ENCODE measurements at places on chromosomes 12 and 14.

GRCh38 chr12:104741077-104741476, 217.0 kb downstream of the SLC41A2 start:
- DNase-seq: no peak

DNA sequence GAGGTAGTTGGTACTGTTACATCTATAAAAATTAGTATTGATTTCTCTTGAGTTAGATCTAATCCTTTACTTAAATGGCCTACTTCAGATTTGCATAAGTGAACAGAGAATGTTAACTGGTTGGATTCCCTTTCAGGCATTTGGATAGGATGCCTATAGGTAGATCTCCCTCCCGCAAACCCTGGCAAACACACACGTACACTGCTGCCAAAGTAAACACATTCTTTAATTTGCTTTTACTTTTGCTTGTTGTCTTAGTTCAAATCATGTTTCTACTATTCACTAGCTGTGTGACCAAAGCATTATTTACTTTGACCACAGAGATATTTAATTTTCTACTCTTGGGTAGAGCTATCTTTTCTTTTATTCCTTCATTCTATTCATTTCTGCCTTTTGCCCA, 936.1 kb upstream of the FBXO33 start:
- DNase-seq: no peak

GRCh38 chr12:805022-805632, 52.7 kb downstream of the WNK1 start:
- DNase-seq: no peak

DNA sequence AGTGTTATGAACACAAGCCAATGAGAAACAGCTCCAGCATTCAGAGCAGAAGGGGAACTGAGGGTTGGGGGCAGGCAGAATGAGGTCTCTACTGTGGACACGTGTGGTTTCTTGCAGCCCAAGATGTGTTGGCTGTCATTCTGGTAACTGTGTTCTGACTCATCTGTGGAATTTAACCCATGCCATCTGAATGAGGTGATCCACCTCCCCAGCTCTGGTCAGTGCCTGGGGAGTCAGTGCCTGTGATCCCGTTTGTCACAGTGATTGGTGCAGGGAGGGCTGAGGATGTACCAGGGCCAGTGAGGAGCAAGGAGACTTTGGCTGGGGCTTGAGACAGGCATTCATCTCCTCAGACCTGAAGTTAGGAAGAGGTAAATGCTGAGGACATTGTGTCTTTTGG, 216.8 kb downstream of the MSRB3 start:
- DNase-seq: no peak

GRCh38 chr12:53344487-53344823, 8.3 kb upstream of the SP7 start:
- DNase-seq: no peak

DNA sequence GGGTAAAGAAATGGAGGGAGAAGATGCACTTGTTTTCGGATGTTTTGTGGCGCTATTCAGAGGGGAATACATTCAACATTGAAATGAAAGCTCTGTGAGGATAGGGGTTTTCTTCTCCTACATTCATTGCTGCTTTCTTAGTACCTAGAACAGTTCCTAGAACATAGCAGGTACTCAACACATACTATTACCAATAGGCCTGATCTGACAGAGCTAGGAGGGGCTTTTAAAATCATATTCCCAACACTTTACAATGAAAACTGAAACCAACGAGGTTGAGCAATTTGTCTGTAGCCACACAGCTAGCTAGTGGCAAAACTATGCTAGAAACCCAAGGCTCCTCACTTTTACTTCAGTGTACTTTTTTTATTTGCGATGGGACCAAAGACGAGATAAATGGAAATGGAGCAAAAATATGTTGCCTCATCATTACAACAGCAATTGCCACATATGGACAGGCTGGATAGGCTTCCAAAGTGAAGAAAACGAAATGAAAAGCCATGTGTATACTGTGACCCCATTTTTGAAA, 23.1 kb upstream of the IL22 start:
- DNase-seq: no peak

GRCh38 chr12:54561164-54561563, 11.8 kb downstream of the PDE1B start:
- peak; percentile 74 for DNase-seq

GRCh38 chr12:91874086-91874865, 271.4 kb downstream of the BTG1 start:
- DNase-seq: no peak

GRCh38 chr14:95345032-95345431, 25.3 kb upstream of the CLMN start:
- no peak for DNase-seq

GRCh38 chr12:106985479-106985878, 1.5 kb downstream of the MTERF2 start:
- DNase-seq: no peak

DNA sequence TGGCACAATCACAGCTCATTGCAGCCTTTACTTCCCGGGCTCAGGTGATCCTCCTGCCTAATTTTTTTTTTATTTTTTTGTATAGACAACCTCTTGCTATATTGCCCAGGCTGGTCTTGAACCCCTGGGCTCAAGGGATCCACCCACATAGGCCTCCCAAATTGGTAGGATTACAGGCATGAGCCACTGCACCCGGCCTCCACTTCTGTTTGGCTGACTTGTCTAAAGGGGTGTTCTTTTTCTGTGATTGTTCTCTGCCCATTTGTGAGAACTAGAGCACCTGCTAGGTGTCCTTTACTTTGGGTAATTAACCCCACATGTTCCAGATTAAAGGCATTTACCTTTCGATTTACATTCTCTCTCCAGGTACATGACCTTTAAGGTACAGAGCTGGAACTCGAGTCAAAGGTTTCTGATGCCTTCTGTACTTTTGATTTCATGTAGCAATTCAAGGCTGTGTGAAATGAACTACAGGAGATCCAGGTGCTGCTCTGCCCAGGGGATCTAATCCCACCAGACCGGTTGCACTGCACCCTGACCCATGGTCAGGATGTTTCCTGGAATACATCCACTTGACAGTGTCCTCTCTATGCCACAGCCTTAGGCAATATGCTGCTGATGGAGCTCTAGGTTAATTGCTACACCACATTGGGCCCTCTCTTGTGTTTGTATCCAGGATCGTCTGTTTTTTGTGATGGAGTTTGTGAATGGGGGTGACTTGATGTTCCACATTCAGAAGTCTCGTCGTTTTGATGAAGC, 163.6 kb downstream of the PRKCH start:
- DNase-seq: no peak

GRCh38 chr14:98901511-98902205, 370.3 kb downstream of the BCL11B start:
- DNase-seq: no peak

- peak; percentile 26 for DNase-seq
These were observed 51.1 kb downstream of the HSPB8 start for GRCh38 chr12:119229837-119230236.

GRCh38 chr12:95986635-95987570, 9.2 kb downstream of the HAL start:
- no peak for DNase-seq

DNA sequence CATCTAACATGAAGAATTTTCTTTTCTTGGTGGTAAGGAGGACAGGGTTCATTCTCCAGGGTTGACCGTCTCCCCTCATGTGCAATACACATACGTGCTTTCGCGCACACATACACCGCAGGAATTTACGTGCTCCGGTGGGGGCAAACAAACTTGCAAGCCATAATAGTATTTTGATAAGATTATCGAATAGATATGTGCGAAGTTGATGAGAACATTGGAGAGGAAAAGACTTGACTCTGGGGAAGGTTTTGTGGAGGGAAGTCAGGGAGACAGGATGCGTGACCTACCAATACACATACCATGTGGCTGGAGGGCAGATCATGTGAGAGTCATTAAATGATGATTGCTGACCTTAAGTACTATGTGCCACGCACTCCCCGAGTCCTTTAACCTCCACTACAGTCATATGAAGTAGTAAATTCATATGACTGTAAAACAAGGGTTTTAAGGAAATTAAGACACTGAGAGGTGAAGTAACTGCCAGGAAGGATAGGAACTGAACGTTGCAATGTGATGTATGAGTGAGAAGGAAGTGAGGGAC, 921 bp downstream of the RAD51B start:
- no peak for DNase-seq

- DNase-seq: no peak
These were observed 1.3 kb upstream of the RD3L start for GRCh38 chr14:103943673-103944072.

- DNase-seq: no peak
These were observed 73.6 kb downstream of the ANO6 start for GRCh38 chr12:45289245-45290215.

GRCh38 chr14:63322897-63323573, 4.3 kb upstream of the GPHB5 start:
- DNase-seq: no peak

DNA sequence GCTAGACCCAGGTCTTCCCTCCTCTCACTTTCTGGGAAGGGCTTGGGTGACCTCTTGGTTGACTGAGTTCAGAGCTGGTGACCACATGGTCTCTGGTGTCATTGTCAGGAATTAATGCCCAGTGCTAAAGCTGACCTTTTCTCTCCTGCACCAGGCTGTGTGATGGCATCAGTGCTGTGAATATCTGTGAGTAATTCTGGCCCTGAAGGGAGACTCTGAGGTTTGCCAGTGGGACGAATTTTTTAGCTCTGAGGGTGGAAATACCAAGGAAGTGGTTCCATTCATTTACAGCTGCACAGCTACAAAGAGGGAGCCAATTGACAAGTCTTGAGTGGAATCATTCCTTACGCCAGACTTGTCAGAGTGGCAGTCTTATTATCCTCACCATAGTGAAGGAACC, 6.2 kb upstream of the KRT86 start:
- DNase-seq: no peak

DNA sequence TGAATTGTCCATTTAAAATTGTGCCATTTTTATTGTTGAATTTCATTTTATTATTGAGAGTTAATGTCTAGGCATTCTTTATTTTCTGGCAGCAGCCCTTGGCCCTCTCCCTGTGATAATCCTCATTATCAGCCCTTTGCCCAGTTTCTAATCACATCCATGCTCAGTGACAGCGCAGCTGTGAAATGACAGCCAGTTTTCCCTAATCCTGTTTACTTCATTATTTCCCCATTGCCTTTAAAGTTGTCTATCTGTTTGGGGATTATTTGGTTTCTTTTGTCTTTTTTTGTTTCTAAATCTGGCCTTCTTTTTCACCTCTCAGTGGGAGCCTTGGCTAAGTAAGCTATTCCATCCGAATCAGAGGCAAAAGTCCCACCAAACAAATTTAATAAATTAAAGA, 476.9 kb downstream of the SLC6A15 start:
- no peak for DNase-seq

- DNase-seq: no peak
These were observed 185.5 kb downstream of the PIWIL1 start for GRCh38 chr12:130523208-130523607.

DNA sequence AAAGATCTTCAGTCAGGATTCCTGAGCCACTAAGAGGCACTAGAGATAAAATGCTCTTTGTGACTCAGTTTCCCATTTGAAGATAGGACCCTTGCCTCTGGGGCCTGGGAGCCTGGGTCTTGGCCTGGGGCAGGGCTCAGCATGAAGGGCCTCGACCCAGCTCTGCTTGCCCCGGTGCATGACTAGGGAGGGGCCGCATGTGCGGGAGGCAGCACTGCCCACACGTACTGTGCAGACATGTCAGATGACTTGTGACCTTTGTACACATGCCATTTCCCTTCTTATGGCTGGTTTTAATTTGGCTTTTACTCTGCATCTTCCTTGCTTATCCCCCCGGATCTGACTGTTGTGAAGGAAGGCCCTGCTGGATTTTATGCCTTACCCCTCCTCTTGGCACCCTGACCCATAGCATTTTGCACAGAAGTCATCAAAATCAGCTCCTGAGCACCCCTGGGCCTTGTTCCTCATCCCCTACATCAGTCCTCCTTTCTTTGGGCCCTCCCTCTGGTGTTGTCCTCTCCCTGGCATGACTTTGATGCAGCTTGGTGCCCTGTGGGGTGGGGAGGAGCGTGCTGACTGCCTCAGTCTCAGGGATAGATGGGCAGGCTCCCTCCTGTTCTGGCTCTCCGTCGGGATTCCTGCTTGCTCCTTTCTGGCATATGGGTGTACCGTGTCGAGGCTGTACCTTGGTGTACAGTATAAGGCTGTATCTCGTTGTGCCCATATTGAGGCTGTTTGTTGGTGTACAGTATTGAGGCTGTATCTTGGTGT, 4.4 kb downstream of the CLSTN3 start:
- no peak for DNase-seq

DNA sequence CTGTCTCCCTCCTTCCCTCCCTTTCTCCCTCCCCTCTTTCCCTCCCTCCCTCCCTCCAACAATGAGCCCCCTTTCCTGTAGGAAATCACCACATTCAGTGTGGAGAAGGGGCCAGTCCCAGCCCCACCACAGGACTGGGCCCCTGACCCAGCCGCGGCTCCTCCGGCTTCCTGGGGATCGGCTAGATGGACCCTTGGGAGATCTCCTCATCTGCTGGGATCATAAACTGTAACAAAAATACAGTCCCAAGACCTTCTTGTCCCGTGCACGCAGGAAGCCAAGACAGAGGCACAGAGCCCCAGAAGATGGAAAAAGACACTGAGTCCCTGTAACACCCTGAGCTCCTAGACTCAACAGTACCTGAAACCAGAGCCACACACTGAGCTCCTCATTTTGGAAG, 23.9 kb downstream of the DIO3 start:
- DNase-seq: no peak

Data from ovary (tissue), 10 donors.